ENCODE measurements at places on chromosomes 6 and 20.

- no peak for DNase-seq
These were observed 342.2 kb upstream of the NT5E start for GRCh38 chr6:85107701-85108100.

GRCh38 chr6:1325461-1326309, 13.8 kb downstream of the FOXQ1 start:
- peak; percentile 79 for DNase-seq

DNA sequence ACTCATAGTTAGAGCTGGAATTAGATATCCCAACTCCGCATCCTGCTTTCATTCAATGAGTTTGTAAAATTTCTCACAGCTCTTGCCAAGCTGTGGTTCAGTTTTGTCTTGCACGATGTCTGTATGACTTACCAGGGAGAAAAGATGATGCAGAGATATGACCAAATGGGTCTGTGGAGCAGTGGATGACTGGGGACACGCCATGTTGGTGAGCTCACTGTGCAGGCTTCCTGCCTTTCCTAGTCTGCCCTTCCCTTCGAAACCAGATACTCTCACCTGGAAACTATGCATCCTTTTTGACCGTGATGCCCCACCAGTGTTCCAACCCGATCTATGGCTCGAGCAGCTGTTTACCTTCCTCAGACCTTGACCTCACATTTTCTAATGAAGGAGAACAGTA, 262.7 kb upstream of the BMP2 start:
- DNase-seq: no peak

GRCh38 chr6:148928811-148929210, 182.0 kb downstream of the UST start:
- DNase-seq: no peak

GRCh38 chr6:142339968-142340658, 38.3 kb downstream of the ADGRG6 start:
- no peak for DNase-seq

DNA sequence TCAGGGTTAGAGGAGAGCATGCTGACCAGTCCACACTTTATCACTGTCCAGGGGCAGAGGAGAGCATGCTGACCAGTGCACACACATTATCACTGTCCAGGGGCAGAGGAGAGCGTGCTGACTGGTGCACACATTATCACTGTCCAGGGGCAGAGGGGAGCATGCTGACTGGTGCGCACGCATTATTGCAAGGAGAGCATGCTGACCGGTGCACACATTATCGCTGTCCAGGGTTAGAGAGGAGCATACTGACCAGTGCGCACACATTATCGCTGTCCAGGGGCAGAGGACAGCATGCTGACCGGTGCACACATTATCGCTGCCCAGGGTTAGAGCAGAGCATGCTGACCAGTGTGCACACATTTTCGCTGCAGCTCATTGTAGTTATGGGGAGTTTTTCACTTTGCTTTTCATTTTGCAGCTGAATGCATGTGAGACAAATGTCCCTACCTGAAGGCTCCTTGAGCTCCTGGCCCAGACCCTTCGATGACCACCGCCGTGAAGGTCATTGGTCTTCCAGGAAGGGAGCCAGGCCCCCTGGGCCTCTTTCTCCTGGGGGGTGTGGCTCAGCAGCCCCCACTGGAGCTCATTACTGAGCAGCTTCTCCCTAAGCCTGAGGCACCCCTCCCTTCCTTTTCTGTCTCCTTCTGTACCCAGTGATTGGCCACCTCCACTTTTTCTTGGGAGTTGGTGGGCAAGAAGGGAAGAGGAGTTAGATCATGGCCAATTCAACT, 178.8 kb upstream of the AFDN start:
- DNase-seq: no peak

GRCh38 chr6:129684323-129684884, 25.6 kb downstream of the ARHGAP18 start:
- DNase-seq: no peak

- no peak for DNase-seq
These were observed 581.5 kb downstream of the MMUT start for GRCh38 chr6:48881551-48881950.

- DNase-seq: no peak
These were observed 154.7 kb downstream of the SYCP2 start for GRCh38 chr20:59778615-59779200.

GRCh38 chr6:118736440-118736839, 85.0 kb upstream of the CEP85L start:
- no peak for DNase-seq

- no peak for DNase-seq
These were observed 42.0 kb upstream of the PLCG1 start for GRCh38 chr20:41095110-41095969.

DNA sequence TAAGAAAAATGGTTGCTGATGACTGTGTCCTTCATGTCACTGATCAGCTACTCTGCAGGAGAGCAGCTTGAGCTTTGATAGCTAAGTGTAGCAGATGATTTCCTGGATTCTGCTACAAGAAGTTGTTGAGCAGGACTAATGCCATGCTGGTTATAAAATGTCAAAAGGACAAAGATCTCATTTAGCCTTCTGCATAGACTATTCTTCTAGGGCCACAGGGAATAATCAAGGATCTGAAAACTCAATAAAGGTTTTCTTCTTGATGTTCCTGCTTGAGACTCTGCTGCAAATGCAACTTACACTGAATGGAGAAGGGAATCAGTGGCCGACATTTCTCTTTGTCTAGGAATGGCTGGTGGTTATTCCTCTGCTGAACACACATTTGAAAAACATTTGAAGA, 360.3 kb upstream of the PTCHD4 start:
- DNase-seq: no peak

GRCh38 chr20:46946796-46947195, 52.2 kb downstream of the EYA2 start:
- no peak for DNase-seq

DNA sequence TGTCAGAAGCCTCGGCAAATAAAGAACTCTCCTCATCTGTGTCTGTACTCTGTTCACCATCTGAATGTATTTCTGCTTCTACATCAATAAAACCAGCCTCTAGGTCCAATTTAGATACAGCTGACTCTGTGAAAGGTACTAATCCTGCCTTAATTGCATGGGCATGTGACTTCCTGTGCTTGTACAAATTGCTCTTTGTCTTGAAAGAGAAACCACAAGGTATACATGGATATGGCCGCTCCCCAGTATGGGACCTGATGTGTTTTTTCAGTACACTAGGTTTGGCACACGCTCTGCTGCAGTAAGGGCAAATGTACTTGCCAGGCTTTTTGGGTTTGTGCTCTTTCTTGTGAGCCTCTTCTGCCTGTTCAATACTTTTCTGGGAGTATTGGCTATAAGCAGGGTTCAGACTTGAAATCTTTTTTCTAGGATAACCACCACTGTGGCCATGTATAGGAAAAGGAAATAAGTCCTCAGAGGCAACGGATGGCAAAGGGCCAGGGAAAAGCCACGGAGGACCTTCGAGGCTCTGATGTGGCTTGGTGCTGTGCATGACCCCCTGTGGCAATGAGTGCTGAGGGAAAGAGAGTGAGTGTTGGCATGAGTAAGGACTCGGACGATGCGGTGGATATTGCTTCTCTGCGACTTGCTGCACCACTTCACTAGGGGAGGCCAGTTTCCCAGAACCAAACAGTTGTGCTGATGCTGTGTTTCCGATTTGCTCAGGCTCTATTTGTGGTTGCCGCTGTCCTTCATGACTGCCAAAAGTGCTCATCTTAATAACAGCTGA, 170.9 kb downstream of the HIVEP2 start:
- DNase-seq: no peak

- no peak for DNase-seq
These were observed 35.9 kb downstream of the MAPK14 start for GRCh38 chr6:36063318-36064060.

- no peak for DNase-seq
These were observed 61.0 kb downstream of the MTFR2 start for GRCh38 chr6:136189104-136189503.

DNA sequence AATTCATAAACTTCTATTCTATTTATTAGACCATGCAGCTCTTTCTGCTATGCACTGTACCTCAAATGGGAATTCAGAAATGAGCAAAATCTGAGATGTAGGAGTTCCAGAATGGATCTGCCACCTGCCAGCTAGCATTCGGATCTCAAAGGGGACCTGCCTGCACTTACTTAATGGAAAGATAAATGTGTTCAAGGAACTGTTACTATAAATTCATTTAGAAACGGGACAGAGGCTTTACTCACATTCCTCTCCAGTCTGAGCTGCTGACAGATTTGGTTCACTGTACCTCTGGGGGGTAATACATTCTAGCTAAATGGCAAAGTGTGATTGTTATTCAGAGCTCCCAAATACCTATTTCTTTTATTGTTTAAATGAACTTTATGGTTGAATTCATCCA, 384.1 kb downstream of the GRIK2 start:
- DNase-seq: no peak

DNA sequence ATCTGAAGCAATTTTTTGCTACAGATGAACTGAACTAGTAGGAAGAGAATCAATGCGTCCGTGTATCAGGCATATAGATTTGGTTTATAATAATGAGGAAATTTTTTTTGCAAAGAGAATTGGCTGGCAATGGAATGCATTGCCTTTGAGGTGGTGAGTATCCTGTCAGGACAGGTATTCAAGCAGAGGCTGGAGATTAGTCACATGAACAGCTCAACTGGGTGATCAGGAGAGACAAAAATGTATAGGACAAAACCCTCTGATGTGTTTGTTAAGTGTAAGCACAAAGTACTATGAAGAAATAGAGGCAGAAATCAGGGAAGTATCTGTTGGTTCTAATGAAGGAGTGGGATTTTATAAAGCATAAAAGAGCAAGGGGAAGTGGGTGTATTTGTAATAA, 80.5 kb downstream of the ISM1 start:
- DNase-seq: no peak

- no peak for DNase-seq
These were observed 41.4 kb downstream of the KIZ start for GRCh38 chr20:21167261-21167660.

DNA sequence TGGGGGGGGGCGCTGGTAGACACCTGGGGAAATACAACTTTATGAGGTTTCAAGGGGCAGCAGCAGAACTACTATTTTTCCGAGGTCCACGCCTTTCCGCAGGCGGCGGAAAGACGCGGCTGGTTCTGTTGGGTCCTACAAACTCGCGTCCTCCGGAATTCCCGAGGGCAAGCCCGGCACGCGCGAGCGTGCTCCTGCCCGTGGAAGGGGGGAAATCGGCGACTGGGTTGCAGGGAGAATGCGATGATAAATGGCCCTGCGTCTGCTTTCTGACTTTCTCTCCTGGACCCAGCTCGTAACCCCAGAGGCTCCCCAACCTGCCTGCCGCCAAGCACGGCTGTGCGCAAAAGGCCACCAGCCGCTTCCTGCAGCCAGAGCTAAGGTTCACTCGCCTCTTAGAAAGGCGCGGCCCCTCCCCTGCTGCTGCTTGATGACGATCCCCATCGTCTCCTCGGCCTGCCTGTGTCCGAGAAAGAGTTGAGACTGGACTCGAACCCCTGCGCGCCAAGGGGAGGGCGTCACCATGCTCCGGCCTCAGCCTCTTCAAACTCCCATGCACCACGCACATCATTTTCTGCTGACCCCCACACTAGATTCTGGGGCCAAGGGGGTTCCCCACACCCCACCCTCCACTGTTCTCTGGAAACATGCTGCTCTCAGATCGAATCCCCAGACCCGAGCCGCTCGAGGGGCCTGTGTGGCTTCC, 6.7 kb downstream of the FOXA2 start:
- DNase-seq: no peak

GRCh38 chr20:49891476-49892110, 23.7 kb downstream of the SPATA2 start:
- DNase-seq: no peak

GRCh38 chr6:70507161-70507560, 59.6 kb upstream of the SDHAF4 start:
- no peak for DNase-seq

- DNase-seq: no peak
These were observed 74.4 kb downstream of the YTHDF1 start for GRCh38 chr20:63141531-63141930.

- DNase-seq: no peak
These were observed 90.9 kb upstream of the ARMC2 start for GRCh38 chr6:108757357-108757756.
